Stimulated activated CD4-positive, alpha-beta T cell treated with anti-CD3 and anti-CD28 coated beads, Interleukin-1b, Interleukin-23, amount 100 ng/mL, for 24 hours (primary cell): ENCODE measurements at places on chromosomes 16 and 17.

GRCh38 chr17:72900654-72900971 lies 191.9 kb downstream of the SLC39A11 start:
- no peak for DNase-seq

- DNase-seq, result peak; percentile 51
Measured at GRCh38 chr17:4947411-4948165, 742 bp downstream of the PFN1 start.

DNA sequence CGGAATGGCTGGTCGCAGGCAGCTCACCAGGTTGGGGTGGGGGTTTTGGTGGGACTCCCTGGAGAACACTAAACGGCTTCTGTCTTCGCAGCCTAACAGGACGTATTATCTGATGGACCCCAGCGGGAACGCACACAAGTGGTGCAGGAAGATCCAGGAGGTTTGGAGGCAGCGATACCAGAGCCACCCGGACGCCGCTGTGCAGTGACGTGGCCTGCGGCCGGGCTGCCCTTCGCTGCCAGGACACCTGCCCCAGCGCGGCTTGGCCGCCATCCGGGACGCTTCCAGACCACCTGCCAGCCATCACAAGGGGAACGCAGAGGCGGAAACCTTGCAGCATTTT lies 59.7 kb downstream of the PDPK1 start:
- DNase-seq, result no peak

GRCh38 chr16:1245452-1246020 lies 5.0 kb downstream of the TPSAB1 start:
- DNase-seq, result no peak

DNA sequence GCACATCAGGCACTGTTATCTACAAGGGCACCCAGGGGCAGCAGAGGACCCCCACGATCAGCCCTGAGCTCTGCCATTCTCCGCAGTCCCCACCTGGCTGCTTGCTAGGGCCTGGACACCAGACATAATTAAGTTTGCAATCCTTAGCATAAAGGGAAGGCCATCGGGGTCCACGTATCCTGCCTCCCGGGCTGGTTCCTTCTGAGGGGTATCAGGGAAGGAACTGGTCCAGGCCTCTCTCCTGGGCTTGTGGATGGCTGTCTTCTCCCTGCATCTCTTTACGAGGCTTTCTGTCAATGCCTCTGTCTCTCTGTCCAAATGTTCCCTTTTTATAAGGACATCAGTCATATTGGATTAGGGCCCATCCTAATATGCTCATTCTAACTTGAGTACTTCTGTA lies 77.8 kb downstream of the CYLD start:
- DNase-seq, result no peak

GRCh38 chr17:17921192-17922069 lies 50.8 kb downstream of the TOM1L2 start:
- DNase-seq, result no peak

GRCh38 chr16:3023415-3023668 lies 400 bp downstream of the HCFC1R1 start:
- DNase-seq, result no peak

DNA sequence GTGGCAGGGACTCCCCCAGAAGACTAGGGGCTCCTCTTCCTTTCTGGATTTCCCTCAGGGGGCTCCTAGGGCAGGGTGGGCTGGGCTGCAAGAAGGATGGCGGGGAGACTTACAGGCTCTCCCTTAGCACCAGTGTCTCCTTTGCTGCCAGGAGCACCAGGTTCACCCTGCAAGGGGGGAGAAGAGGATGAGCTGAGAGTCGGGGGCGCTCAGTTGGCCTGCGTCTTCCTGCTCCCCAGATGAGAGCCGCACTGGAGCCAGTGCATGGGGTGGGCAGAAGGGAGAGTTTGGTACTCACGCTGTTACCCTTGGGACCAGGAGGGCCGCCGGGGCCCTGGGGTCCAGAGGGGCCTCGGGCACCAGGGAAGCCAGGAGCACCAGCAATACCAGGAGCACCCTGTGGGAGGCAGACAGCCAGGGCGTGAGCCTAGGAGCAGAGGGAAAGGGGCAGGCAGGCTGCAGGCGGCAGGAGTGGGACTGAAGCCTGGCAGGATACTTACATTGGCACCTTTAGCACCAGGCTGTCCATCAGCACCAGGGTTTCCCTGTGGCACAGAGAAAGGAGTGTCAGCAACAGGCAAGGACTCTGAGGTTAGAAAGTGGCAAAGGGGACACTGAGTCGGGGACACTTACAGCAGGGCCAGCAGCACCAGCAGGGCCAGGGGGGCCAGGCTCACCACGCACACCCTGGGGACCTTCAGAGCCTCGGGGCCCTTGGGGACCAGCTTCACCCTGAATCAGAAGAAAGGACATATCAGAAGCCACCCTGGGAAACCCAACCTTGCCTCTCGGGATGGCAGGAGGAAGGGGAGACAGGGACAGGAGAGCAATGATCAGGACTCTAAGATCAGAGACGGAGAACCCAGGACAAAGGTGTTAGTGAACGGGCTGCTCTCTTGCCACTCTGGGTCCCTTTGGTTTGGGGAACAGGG lies 6.2 kb downstream of the COL1A1 start:
- no peak for DNase-seq

- no peak for DNase-seq
Measured at GRCh38 chr16:4944333-4945281, 7.7 kb upstream of the PPL start.

GRCh38 chr16:78516006-78516736 lies 416.7 kb downstream of the WWOX start:
- no peak for DNase-seq

DNA sequence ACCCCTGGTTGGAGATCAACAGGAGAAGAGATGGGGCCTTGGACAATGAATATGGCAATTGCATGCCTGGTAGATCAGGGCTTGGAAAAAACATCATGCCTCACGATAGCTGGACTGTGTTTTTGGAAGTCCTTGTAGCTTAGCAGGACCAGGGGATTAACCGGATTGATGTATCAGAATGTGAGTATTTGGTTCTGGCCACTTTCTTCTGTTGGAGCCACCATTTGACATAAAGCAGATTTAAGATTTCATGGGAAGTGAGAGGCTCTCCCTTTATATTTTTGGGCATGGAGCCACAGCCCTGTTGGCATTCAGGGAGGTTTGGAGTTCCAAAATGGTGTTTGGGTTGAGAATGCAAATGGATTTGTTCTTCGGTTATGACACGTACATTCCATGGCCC lies 424.7 kb upstream of the MAF start:
- DNase-seq, result no peak

DNA sequence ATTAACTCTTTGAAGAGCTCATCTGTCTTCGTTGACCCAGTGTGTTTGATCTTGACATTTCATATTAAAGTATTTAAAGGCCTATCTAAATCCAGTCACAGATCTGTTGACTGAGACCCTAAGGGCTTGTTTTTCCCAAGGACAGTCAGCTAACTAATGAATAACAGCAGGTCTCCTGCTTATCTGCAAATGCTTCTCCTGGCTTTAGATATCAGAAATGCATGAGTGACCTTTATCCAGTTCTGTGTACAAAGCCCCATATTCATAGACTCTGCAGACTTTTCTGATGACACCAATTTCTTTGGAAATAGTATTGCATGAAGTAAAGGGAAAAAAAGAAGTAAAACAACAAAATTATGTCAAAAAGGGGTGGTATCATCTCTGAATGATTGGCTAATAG lies 70.3 kb downstream of the YPEL2 start:
- no peak for DNase-seq

- no peak for DNase-seq
Measured at GRCh38 chr17:77527836-77528505, 387.2 kb downstream of the SEC14L1 start.

GRCh38 chr16:50645563-50646220 lies 35.4 kb downstream of the SNX20 start:
- no peak for DNase-seq

- DNase-seq, result no peak
Measured at GRCh38 chr17:38825762-38826247, 684 bp upstream of the CWC25 start.

GRCh38 chr16:84661418-84662060 lies 13.2 kb downstream of the KLHL36 start:
- DNase-seq, result no peak

DNA sequence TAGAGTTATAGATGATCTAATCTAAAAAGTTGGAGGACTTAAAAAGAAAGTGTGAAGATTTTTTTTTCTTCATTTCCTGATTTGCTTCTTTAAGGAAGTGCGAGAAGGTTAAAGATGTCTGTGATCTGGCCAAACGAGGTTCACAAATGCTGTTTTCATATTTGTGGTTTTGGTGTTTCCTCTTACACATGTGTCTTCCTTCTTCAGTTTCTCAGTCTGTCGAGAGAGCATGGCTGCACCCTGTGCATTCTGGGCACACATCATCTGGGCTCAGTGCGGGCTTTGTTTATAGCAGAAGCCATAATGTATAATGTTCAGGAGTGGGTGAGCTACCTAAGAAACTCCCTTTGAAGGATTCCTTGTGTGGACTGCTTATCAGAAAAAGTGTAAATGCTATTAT lies 260.4 kb upstream of the TBX2 start:
- no peak for DNase-seq

DNA sequence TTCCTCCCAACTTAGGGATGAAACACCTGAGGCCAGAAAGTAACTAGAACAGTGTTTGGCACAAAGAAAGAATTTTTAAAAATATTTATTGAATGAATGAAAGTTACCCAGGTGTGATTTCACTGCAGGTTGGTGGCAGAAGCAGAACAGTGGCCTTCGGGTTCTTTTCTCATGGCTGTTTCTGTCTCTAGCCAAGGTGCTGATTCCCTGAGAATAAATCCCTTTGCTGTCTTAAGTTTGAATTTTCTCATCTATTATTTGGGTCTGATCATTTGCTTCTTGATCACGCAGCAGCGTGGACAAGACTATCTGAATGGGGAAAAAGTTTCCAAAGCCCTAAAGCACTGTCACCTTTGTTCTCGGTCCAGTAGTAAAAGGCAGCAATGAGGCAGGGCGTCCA lies 73.1 kb upstream of the KIFC3 start:
- no peak for DNase-seq

GRCh38 chr17:42040818-42041217 lies 9.6 kb downstream of the C17orf113 start:
- no peak for DNase-seq
